ENCODE measurements at places on chromosomes 11 and 22. TPM values are rescaled to one million over a fixed set of nuclear protein-coding genes. Genes with fewer than 3 reads are reported as not detected.

- no peak for DNase-seq
These were observed 124.3 kb upstream of the RASSF10 start for GRCh38 chr11:12884751-12885318.

DNA sequence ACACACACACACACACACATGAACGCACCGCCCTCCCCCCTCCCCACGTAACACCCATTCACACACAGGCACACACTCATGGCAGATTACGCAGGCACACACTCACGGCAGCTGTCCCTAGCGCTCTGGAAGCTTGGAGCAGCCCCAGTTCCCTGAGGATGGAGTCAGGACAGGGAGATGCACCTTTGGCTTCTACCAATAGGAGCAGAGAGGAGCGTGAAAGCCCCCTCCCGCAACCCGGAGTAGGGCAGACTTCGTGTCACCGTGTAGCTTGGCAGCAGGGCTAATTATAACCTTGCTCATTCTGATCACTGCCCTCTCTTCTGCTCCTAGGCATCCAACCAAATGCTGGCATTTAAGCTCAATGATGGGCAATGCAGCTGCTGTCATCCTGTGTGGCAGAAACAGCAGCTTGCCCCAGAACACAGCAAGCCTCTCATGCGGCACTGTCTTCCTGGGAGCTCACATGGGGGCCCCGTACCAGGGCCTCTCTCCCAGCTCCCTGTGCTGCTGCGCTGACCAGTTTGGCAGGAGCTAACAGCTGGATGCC lies 31.9 kb downstream of the ANKK1 start:
- DNase-seq, result no peak

DNA sequence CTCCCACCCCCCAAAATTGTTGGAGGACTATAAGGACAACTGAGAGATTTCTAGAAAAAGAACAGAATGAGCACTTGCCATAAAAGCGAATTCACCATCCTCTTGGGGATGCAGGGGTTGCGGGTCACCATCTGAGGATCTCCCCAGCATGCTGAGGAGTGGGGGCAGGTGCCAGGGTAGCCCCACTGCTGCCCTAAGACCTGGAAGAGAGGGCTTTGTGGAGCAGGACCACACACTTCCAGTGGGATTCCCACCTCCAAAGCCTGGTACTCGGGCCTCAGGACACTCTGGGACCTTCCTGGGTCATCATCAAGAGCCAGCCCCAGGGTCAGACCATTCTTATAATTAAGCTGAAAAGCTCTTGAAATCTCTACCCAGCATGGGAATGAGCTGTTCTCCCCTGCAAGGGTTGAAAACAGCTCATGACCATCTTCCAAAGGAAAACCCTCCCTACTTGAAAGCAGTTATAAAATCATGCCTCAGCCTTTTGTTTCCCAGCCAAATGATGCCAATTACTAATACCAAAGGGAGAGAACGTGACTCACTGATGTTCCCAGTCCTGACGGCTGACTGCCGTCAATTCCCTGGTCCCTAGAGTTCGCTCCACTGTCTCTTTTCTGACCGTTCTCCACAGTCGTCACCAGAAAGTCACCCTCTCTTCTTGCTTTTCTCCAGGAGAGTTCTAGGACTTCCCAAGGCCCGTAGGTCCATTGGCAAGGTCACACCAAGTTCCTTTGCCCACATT lies 76.8 kb upstream of the CREB3L1 start:
- peak; percentile 40 for DNase-seq

- no peak for DNase-seq
These were observed 2339.7 kb upstream of the RAG2 start for GRCh38 chr11:38937709-38938108.

DNA sequence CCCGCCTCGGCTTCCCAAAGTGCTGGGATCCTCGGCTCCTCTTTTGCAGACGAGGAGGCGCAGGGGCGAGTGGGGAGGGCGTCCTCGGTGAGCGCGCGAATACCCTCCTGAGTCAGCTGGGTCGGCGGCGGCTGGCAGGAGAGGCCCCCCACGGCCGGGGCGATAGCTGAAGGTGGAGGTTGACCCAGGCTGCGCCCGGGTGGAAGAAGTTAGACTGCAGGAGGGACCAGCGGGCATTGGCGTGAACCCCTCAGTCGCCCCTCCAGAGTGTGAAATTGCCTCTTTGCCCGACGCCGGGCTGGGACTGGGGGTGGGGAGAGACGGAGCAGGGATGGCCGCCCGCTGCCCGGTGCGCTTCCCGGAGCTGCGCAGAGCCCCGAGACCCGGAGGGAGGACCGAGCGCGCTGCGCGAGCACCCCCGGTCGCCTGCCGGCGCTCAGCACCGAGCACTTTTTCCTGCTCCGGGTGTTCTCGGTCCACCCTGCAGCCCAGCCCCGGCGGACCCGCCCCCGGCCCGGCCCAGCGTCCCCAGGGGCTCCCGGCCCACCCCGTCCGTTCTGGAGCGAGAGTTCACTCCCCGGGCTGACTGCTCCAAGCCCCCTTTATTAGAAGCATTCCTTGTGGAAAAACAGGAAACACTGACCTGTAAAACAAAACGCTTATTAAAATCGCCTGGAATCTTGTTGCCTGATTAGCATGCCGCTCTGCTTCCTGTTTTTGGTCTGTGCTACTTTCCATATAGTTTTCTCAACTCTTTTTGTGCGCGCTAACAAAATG lies 13.7 kb upstream of the CPT1A start:
- no peak for DNase-seq

- DNase-seq, result no peak
These were observed 41.3 kb downstream of the TUB start for GRCh38 chr11:8122173-8122764.

DNA sequence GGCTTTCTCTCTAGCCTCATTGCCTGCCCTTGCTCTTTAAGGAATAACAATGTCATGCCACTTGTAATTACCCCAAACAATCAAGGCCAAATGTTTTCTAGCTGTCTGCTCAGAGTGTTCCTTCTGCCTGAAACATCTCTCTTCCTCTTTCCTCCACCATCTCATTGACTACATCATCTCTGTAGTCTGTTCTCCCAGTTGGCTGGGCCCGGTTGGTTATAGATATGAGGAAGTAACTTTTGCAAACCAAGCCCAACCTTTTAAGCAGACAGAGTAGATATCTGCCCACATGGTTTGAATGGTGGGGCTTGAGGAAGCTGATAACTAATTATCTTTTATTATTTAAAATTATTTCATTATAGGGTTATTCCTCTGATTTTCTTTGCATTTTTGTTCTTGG lies 104.5 kb downstream of the NTM start:
- no peak for DNase-seq

- no peak for DNase-seq
These were observed 165.0 kb downstream of the SOX6 start for GRCh38 chr11:16191212-16191867.

- peak; percentile 99 for DNase-seq
These were observed 35.8 kb downstream of the MAML2 start for GRCh38 chr11:96306933-96307775.

- no peak for DNase-seq
These were observed 67.0 kb downstream of the WNT11 start for GRCh38 chr11:76139314-76139713.

DNA sequence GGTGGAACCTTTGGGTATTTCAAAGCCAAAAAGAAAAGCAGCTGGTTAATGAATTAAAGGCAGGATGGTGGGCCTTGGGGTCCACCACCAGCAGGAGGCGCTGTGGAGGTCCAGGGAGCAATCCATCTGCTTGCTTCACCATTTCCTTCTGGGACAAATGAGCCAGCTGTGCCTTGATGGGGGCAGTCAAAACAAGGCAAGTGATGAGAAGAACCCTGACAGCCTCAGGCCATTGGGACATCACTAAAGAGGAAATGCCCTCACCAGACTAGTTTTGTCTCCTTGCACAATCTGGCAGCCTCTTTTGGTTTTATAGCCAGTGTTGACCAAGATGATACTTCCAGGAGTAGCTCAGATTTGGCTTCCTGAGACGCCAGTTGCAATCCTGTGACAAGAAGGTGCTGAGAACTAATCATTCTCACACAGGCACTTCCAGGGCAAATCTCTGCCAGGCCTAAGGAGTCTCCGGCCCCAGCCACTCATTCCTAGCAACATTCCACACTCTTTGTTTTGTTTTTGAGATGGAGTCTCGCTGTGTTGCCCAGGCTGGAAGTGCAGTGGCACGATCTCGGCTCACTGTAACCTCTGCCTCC lies 38.2 kb upstream of the WEE1 start:
- peak; percentile 67 for DNase-seq

DNA sequence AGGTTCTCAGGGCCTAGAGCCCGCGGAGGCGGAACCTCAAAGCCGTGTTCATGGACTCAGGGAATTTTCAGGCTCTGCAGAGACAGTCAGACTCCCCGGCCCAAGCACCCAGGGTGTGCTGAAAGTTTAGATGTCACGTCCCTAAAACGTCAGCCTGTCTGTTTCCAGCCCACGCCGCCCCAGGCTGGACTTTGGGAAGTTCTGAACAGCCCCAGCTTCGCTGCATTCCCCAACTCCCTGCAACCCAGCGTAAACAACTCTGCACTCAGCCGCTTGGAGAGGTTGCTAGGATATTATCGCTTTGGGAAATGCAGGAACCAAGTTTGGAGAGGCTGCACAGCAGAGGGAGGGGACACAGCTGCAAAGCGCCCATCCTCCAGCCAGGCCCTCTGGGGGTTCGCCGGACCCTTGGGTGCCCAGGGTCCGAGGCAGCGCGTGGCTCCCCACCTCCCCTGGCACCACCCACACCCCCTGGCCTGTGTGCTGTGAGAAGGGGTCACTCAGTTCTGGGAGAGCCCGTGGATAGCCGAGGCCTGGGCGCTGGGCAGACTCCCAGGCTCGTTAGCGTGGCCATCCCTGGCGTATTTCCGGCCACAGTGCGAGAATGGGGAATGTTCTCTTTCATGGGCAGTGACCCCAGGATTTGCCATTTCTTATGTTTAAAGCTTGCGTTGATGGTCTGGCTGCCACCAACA lies 120.5 kb upstream of the FGF3 start:
- DNase-seq, result no peak

DNA sequence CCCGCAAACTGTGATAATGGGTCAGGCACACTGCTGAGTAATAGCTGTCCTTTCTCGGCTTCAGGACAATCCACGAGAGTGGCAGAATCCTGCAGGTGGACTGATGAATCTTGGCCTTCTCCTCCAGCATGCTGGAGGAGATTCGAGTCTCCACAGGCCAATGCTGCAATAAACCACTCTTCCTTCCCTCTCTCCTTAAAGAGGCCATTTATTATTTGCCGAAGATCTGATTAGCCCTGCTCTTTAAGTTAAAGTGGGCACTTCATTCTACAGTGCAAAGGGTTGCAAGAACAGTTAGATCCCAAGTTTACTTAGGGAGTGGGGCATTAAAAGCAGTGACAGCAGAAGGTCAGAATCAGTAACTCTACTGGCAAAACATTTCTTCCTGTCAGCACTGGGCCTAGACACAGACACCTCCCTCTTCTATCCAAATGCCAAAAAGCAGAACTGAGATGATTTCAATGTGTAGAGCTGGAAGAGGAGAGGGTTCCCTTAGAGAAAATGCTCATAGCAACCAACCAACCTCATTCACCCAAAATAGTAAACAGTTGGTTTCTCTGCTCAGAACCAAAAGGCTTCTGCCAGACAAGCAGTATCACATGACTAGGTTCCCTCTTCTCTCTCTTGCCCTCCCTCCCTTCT lies 121.7 kb downstream of the SGSM3 start:
- DNase-seq, result no peak

GRCh38 chr11:66317723-66318599 lies 1.1 kb upstream of the CD248 start:
- DNase-seq, result peak; percentile 71

- peak; percentile 47 for DNase-seq
These were observed 24.1 kb downstream of the NEAT1 start for GRCh38 chr11:65446446-65447277.

DNA sequence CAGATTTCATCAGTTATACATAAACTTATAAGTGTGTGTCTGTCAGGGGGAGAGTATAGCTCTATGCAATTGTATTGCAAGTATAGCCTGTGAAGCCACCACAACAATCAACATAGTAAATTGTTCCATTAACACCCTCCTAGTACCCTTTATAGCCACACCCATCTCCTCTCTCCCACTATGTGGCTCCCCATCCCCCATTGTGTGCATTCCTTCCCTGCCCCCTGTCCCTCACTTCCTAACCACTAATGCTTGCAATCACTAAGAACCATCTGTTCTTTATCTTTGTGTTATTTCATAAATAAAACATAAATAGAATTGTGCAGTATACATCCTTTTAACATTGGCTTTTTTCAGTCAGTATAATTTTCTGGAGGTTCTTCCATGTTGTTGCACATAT lies 83.1 kb upstream of the SLC5A12 start:
- DNase-seq, result no peak

DNA sequence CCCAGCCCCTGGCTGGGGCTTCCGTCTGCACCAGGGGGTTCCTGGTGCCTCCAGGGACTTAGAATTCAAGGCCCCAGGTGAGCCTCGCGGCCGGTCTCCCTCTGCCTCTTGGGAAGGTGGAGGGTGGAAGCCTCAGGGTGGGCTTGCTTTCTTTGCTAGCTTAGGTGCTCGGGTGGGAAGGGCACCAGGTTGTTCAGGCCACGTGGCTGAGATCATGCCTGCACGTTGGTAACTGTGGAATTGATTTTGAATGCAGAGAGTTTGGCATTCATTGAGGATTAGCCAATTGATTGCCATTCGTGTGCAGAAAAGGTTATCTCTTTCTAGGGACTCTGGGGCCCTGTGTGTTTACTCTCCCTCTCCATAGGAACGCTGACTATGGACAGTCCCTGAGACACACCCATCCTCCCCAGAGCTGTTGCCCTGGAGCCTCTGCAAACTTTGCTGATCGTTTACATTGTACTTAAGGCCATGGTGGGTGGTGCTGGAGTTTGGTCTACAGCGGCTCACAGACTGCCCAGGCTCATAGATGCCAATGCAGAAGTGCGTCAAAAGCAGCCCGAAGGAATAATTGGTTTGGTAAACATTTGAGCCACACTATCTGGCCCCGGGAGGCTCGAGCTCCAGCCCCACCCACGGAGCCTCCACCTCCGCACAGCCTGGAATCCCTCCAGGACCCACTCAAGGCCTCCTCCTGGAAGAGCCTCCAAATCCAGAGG lies 1457.7 kb downstream of the BRD1 start:
- DNase-seq, result no peak

- DNase-seq, result no peak
These were observed 84.2 kb downstream of the CCDC83 start for GRCh38 chr11:85939099-85940015.

GRCh38 chr11:8839306-8839956 lies 71.6 kb upstream of the AKIP1 start:
- no peak for DNase-seq

DNA sequence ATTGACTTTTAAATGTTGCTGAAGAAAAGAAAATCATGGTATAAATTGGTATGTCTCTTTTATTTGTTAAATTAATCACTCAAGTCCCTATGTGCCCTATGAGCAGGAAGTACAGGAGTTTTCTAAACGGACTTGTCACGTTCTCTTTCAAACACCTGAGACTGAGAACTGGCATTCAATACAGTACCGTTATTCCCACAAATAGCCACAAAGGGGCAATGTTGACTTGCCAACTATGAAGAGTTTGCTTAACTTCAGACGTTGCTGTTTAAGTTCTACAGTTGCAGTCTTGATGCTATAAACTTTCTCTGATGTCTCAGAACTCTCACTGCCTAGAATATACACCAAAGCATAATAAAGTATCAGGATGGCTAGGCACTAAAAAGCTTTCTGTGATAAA lies 7.6 kb downstream of the OR56A1 start:
- DNase-seq, result peak; percentile 66

The CWC15 gene
- total RNA-seq, result 34.3 TPM

The C22orf15 gene
- total RNA-seq, result not detected

The KDM4D gene
- 0.53 TPM for total RNA-seq

The TMA7B gene
- not detected for total RNA-seq

The PTPN5 gene
- total RNA-seq, result not detected

The CPT1A gene
- total RNA-seq, result 35.3 TPM

The C11orf16 gene
- total RNA-seq, result not detected

Measured in bronchial epithelial cell (primary cell).